ENCODE measurements at places on chromosomes 11 and 22.

- ATAC-seq = no peak
Measured at GRCh38 chr22:23686416-23687024, 4.3 kb upstream of the RGL4 start.

- ATAC-seq = no peak
Measured at GRCh38 chr11:5384335-5384734, 723 bp downstream of the OR51M1 start.

DNA sequence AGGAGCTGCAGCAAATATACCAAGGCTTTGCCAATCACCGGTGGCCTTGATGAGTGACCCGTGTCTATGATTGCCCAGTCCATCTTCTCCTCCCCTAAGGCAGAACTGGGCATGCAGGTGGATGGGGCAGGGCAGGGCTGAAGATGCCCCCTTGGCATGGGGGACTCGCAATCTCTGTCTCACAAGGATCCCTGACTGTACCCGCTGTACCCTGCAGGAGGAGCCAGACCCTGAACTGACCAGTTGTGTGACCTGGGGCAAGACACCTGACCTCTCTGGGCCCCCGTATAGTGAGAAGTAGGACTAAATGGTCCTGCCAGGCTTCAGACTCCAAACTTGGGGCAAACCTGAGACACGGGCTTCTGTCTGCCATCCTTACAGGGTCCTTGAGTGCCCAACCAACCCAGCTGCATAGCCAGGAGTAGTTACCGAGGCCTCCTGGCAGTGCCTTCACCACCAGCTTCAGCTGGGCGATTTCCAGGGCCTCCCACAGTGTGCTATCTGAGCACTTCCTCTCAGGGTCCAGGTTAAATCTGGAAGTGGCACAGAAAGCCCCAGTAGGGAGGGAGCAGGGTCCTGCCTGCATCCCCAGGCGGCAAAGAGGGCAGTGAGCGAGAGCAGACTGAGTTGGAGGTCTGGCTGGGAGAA, 6.4 kb upstream of the KCNJ11 start:
- ATAC-seq = no peak

- ATAC-seq = no peak
Measured at GRCh38 chr11:83361831-83362230, 75.7 kb upstream of the CCDC90B start.

DNA sequence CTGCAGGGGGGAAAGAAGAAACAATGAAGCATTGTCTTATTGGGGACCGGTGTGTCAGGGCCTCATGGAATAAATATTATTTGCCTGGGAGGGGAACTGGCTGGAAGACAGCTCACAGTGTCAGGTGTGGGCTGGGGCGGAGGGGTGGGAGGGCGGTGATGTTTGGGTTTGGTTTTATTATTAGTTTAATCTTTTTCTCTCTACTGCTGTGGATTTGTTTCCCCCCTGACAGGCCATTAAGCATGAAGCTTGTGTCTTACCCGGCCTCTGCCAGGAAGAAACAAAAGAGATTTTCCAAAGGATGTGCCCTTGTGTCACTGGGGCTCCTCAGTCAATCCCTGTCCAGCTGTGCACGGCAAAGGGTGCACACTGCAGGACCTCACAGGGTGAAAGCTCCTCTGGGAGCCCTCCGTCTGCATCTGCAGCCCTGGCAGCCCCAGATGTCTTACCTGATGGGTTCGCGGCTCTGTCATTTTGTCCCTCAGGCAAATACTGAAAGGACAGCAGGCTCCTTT, 203.1 kb upstream of the TMEM45B start:
- ATAC-seq = no peak

- ATAC-seq = no peak
Measured at GRCh38 chr22:32652645-32653270, 148.7 kb upstream of the TIMP3 start.

GRCh38 chr11:70200212-70200844, 2.8 kb upstream of the FADD start:
- ATAC-seq = no peak

GRCh38 chr11:15735706-15736105, 620.6 kb downstream of the SOX6 start:
- ATAC-seq = no peak

GRCh38 chr11:117549417-117549816, 221.8 kb downstream of the CEP164 start:
- ATAC-seq = no peak

DNA sequence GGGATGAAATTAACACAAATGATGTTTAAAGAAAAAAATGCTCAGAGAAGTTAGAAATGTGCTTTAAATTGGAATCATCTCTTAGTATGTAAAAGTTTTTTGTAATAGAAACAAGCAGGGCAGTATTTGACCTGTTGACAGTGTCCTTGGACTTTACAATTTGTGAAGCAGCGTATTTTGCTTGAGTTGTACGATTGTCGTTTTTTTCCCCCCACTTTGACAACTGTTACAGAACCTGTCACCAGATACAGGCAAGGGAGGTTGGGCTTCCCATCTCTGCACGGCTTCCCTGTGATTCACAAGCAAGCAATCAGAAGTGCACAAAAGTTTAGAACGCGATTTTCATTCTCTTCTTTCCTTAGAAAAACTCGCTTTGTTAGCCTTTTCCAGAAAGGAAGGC, 8.9 kb downstream of the PPARA start:
- ATAC-seq = no peak

DNA sequence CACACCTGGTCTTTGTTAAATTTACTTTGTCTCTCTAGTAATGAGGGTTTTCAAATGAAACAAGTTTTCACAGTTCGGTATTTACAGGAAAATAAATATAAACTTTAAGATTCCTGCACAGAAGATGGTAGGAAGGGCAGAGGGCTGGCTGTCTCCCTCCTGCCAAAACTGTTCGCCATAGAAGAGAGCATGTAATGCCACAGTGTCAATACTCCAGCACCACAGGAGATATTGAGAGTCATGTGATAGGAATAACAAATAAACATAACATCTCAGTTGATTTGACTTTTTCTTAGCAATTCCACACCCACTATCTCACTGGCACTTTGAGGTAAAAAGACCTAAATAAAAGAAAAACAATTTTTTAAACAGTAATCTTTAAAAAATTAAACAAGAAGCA, 100.9 kb downstream of the MRTFA start:
- ATAC-seq = no peak

DNA sequence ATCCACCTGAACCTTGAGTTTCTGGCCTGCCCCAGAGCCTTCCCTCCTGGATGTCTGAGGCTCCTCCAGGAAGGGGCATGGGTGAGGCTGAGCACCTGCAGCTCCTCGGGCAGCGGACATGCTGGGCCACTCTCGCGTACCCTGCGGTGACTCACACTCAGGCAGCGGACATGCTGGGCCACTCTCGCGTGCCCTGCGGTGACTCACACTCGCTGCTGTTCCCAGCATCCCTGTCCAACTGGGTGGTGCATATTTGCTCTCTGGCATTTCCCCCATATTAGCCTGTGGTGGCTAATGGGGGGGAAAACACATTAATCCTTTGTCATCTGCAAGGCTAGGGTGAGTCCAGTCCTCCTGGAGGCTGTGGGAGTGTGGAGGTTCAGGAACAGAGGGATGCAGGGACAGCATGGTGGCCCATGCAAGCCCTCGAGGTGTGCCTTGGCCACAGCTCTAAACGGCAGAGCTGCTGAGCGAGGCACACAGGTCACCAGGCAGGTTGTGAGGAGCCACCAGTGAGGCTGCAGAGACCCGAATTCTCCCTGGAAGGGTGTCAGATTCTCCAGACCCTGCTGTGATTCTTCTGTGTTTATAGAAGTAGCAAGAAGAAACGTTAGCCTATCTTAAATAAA, 728.1 kb downstream of the BRD1 start:
- ATAC-seq = no peak

DNA sequence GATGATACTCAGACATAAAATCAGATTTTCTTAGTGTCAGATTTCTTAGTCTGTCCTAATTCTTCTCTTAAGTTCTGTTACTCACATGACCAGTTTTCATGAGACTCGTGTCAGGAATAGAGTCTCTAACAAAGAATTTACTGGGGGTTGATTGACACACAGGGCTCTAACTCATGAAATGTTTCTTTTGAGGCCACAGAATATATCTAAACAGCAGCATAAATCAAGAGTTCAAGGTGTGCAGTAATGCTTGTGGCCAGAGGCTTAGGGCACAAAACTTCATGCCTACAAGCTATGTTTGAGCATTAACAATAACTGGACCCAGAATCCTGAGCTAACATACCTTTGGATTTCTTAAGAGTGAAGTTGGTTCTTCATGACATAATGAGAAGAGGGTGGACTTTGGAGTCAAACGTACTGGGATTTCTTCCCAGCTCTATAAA, 237.2 kb downstream of the DDX10 start:
- ATAC-seq = no peak

DNA sequence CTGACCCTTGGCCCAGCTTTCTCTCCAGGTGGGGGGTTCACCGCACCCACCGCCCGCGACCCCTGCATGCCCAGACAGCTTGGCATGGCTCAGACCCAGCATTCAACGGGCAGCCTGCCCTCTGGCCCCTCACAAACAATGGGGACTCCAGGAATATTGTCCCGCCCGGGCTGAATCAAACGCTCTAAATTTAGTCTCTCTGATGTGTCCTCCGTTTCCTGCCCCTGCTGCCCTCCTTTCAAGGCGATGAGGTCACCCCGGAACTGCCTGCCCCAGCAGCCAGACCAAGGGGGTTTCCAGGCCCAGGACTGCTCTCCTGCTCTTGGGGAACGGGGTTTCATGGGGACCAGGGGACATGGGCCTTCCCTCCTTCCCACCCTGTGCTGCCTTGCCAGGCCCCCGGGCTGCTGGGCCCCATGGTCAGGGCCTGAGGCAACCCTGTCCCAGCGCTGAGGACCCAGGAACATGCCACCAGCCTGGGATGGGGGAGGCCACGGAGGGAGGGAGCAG, 10.1 kb upstream of the PDGFB start:
- ATAC-seq = peak; percentile 68

- no peak for ATAC-seq
Measured at GRCh38 chr11:43458486-43458885, 99.8 kb downstream of the TTC17 start.

GRCh38 chr11:21561581-21561980, 631.3 kb upstream of the ANO5 start:
- ATAC-seq = no peak

GRCh38 chr22:31610611-31611010, 51.4 kb downstream of the PISD start:
- ATAC-seq = no peak
